Activated CD8-positive, alpha-beta memory T cell treated with anti-CD3 and anti-CD28 coated beads for 1 hour (primary cell): ENCODE measurements at places on chromosomes 4 and X.

GRCh38 chrX:24493740-24494581 lies 28.9 kb downstream of the PDK3 start:
- no peak for DNase-seq

DNA sequence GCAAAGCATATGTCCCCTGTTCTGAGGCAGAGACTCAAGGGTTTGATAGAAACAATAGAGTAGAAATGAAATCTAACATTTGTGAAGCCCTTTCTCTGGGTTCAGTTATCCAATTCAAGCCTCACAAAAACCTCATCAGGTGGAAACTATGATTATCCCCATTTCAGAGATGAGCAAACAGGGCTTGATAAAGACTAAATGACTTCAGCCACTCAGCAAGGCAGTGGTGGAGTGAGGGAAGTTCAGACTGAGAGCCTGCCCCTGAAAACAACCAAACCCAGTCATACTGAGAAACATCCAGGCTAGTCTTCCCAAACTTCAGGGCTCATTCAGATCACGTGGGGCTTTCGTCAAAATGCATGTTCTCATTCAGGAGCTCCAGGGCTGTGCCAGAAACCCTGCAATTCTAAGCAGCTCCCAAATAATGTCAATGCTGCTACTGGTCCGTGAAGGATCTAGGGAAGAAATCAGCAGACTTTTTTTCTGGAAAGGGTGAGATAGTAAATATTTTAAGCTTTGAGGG lies 109.6 kb upstream of the KIT start:
- no peak for DNase-seq

DNA sequence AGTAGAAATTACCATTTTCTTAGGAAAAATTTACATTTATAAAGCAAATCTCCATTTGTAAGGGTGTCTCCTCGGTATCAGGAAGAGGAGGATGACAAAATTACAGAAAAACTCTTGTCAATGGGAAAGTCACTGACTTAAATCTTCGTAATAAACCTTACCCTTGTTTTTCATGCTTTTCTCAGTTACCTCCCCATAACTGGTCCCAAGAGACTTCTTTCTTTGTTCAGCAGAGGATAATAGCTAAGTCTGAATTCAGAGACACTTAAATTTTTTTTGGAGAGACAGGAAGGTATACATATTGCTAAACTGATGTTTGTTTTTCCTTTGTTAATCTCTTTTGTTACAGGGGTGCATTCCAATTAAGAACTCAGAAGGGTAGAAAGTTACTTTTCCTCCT lies 125.5 kb upstream of the JADE1 start:
- DNase-seq: no peak

DNA sequence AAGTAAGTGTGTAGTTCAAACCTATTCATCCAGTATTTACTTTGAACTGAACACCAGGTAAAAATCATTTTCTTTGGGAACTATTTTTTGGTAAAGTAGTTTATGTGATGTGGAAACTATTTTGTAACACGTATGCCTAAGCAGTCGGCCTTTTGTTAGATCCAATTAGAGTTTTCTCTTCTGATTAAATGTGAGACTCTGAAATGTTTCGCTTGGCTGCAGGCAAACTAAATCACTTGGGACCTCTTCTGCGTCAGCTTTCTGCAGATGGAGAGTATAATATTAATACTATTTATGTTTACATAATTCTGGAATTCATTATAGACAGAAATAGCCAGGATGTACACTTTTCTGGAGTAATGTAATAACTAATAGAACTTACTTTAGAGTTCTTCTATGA lies 46.9 kb downstream of the BMPR1B start:
- no peak for DNase-seq

DNA sequence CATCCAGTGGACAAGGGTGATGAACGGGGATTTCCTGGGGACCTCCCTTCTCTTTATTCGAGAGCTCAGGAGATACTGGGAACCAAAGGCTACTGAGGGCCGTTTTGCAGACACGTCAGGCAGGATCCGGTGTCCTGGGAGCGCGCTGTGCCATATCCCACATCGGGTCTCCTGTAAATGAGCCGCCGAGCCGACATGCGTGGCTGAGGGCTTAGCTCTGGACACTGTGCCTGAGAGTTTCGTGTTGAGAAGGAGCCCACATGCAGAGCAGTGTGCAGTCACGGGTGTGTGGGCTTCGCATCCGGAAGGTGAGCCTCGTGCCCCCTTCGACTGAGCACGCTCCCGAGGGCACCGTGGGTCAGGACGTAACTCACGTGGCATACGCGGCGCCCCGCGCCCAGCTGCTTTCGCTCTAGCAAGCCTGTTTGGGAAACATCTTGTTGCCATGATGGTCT lies 28.5 kb upstream of the HGFAC start:
- no peak for DNase-seq

- DNase-seq: no peak
Measured at GRCh38 chr4:5043579-5043978, 7.7 kb upstream of the STK32B start.

DNA sequence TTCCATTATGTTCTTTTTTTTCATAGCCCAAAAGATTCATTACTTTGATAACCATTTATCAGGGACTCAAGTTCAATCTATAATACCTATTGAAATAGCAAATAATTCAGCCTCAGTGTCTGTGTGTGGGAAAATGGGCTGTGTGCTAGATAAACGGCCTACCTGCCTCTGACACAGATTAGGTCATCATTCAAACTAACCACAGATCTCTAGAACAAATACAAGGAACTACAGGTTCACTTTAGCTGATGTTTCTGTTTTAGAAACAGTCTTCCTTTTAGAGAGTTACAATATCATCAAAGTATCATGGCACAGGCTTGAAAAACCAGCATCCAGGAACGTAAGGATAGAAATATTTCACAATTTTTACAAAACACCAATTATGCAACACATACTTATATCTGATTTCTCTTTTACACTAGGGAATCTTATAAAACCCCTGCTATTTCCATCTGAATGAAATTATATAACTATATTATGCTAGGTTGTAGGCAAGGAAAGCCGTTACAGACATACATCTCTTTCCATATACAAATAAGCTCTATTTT lies 56.6 kb upstream of the MAB21L2 start:
- no peak for DNase-seq

DNA sequence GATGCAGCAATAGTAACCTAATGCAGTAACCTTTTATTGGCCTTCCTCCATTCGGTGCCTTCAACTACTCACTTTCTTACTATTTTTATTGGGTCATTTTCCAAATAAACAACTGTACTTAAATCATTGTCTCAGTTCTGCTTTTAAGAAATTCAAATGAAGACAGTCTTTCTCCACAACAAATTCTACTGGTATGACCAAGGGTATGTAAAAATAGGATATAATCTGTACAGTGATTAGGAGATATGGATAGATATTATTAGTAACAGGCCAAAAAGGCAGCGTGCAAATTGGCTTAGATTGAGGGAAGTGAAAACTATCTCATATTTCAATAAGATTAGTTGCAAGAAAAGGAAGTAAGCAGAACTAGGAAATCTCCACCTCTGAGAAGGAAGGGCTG lies 177.4 kb upstream of the PPP1R2C start:
- DNase-seq: no peak

GRCh38 chr4:83083925-83084475 lies 30.5 kb downstream of the PLAC8 start:
- DNase-seq: no peak

DNA sequence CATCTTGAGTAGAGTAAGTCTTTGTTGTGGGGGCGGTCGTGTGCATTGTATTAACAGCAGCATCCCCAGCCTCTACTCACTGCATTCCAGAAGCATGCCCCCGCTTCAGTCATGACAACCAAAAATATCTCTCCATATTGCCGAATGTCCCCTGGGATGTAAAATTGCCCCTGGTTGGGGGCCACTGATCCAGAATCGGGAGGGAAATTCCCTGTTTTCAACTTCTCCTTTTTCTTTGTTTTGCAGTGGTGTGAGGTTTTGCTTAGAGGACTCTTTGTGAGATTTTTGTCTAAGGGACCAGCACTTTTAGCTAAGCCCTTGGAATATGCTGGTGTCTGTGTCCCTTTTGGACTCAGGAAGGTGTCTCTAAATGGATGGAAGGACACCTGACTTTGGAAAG lies 3.0 kb upstream of the IL13RA1 start:
- no peak for DNase-seq

DNA sequence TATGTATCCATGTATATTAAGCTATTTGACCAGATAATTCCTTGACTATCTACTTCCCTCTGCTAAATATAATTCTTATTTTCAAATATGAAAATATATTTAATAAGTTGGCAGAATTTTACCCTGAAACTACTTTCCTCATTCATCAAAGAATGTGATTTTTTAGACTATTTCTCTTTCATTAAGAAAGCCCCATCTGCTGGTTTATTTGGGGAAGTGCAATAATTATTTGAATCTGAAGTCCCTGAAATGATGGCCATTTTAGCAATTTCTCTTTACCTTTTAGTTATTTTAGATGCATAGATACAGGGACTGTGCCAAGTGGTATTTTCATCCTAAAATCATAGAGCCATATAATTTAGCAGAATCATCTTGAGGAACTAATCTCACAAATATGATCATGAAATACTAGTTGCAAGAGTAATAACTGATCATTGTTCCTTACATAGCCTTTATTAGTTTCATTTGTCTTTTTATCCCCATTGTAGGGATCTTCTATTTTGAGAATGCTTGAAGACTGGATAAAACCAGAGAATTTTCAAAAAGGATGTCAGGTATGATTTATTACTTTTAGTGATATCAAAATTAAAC lies 39.0 kb downstream of the ENPEP start:
- no peak for DNase-seq

- DNase-seq: no peak
Measured at GRCh38 chr4:7865533-7865932, 74.1 kb downstream of the AFAP1 start.

- no peak for DNase-seq
Measured at GRCh38 chr4:7254736-7255487, 62.6 kb downstream of the SORCS2 start.

DNA sequence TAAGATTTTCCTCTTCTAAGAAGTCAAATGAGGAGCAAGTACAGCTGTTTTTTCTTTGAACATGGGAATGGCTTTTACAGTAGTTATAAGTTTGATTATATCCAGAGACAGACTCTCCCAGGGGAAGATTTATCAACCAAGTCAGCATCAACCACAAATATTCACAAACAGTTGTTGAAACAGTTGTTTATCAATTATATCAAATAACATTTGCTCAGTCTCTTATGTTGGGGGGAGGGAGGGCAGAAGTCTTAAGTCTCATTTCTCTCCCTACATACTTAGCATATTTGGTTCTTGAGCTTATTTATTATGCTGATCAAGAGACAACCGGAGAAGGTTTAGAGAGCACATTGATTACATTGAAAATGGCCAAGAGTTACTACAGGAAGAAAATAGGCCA lies 110.1 kb downstream of the FBXO8 start:
- no peak for DNase-seq

GRCh38 chr4:27368781-27369180 lies 508.1 kb downstream of the STIM2 start:
- DNase-seq: no peak

- no peak for DNase-seq
Measured at GRCh38 chr4:77010841-77011354, 61.3 kb downstream of the SEPTIN11 start.

- DNase-seq: no peak
Measured at GRCh38 chr4:154422152-154422551, 69.4 kb downstream of the DCHS2 start.
